ENCODE measurements at places on chromosomes 2 and 18. TPM values are rescaled to one million over a fixed set of nuclear protein-coding genes. Genes with fewer than 3 reads are reported as not detected.
A peak's percentile ranks its signal among the peaks of the same experiment; 100 is the strongest.

DNA sequence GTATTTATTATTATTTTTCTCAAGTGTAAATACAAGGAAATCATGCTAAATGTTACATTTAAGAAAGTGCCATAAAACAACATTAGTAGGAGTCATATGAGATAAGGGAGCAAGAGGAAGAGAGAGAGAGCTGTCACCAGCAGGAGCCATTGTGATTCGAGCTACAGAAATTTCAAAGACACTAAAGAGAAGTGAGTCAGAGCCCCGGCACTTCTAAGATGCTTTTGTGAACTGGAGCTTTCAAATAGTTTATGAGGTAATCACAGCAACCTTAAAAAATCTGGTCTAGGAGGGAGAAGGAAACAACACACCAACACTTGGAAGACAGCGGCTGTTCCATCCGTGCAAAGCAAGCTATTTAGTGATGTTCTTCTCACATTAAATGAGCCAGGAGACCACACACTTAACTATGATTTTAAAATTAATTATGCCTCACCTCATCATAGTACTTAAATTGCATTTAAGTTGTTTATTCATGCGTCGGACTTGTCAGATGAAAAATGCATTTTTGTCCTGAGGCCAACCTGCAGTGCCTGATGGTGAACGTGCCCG, 382.7 kb upstream of the SALL3 start:
- no peak for DNase-seq

GRCh38 chr2:73034661-73035375, 36.7 kb downstream of the SFXN5 start:
- DNase-seq = no peak

DNA sequence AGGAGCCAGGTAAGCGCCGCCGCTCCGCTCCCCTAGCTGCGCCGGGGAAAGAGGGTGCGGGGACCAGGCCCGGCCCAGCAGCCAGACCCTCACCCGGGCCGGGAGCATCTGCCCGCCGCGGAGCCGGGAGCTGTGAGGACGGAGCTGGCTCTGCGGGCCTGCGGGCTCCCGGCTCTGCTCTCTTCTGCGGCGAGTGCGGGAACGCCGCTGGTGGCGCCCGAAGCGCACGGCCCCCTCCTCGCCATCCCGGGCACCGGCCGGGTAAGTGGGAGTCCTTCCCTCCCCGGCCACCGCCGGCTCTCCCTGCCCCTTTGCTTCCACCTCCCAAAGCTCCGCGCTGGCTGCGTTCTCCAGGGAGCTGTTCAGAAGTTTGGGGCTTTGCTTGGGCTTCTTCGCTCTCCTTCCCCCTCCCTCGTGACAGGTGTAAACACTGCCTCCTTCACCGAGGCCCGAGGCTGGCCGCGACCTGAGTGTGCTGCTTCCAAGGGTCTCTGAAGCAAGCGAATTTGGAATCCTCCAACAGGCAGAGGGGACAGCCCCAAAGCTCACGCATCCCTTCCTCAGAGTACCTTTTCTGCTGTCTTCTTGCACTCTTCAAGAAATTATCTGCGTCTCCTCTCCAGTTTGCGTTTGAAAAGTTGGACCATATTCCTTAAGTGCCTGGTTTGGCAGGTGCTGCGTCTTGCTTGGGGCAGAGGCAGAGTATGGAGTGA, 632 bp downstream of the AFTPH start:
- DNase-seq = peak; percentile 41

GRCh38 chr2:170772295-170772694, 2.1 kb downstream of the ERICH2 start:
- DNase-seq = no peak

DNA sequence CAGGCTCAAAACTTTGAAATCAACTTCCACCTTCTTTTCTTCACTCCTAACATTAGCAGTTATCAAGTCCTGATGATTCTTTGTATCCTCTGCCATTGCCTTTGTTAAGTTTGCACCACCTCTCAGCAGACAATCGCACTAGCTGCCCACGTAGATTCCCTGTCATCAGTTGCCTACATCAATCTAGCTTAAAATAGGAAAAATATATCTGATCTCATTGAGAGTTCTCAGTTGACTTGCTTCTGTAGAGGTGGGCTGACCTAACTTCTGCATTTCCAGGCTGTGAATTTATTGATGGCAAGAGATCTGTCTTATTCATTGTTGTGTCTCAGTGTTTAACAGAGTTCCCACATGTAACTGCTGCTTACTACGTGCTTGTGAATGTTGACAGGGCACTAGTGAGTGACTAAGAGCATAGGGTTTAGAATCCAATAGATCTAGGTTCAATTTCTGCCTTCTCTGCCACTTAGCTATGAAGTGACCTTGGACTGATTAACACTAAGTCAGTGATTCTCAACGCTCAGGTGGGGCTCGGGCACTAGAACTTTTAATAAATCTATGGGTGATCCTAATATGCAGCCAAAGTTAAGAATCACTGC, 3.7 kb upstream of the INSIG2 start:
- DNase-seq = no peak

- DNase-seq = no peak
Measured at GRCh38 chr2:3207091-3207491, 170.5 kb downstream of the EIPR1 start.

DNA sequence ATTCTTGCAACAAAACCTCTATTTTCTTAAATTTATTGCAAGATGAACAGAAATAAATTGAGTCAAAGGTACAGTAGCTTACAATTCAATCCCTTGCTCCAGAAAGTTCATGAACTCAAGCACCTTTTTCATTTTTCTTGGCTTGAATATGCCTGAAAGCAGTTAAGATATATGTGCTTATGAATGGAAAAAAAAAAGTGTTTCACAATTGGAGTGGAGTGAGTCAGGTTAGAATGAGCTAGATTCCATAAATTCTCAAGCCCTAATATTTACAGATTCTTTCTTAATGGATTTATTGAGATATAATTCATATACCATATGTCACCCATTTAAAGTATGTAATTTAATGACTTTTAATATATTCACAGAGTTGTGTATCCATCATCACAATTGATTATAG, 39.6 kb upstream of the NEMP2 start:
- DNase-seq = no peak

Gene SLC4A5
- not detected for total RNA-seq

Gene SKA1
- total RNA-seq = 49.9 TPM

Gene USP14
- total RNA-seq = 23.1 TPM

Gene NAT8
- total RNA-seq = not detected

Gene CFAP65
- total RNA-seq = not detected

Gene SCN2A
- not detected for total RNA-seq

Measured in SJCRH30 (cell line).